ENCODE measurements at places on chromosomes 5 and 9.

- DNase-seq, result no peak
Measured at GRCh38 chr9:76643399-76644117, 120.7 kb upstream of the PCA3 start.

DNA sequence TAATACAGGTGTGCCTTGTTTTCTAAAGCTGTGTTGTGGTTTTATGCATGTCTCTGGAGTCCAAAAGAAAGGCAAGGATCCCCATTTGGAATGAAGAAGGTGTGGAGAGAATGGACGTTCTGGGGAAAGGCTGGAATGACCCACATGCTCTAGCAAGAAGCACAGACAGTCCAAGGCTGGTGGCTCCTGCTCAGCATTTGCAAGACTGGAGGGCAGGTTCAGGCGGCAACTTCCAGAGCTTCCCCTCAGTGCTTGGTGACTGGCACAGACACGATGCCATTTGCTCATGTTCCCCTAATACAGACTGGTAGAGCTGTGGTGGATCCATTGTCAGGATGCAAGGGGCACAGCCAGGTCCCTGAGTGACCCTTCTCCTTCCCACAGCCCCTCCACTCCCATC lies 8.2 kb downstream of the SLC22A4 start:
- no peak for DNase-seq

GRCh38 chr9:15549611-15550010 lies 3.2 kb upstream of the CCDC171 start:
- DNase-seq, result no peak

DNA sequence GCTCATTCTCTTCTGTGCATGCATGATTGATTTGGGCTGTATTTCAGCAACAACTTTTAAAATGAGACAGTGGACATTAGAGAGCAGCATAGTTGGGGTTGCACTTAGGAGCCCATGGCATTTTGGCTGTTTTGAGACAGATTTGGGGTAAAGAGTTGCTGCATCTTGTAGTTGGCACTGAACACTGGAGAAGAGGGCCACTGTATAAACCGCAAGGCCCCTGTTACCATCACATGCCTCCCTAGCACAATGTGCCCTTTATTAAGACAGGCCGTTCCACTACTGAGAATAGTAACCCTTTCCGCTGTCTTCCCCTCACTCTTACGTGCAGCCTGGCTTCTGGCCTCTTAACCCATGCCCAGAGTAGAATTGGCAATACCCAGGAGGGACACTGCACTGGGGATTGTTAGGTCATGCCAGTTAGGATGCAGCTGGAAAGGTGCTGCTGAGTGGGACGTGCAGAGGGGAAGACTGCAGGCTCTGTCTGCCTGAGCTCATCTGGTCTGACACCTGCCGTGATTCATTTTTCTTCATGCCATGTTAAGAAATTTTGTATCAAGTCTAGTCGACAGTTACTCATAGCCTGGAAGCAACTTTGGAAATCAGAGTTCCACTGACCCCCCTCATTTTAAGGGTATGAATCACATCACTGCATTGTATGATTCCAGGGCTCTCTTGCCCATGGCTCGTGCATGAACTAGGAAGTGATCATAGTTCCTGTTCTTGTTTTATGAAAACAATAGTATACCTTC lies 146.9 kb upstream of the DMRT1 start:
- DNase-seq, result no peak

DNA sequence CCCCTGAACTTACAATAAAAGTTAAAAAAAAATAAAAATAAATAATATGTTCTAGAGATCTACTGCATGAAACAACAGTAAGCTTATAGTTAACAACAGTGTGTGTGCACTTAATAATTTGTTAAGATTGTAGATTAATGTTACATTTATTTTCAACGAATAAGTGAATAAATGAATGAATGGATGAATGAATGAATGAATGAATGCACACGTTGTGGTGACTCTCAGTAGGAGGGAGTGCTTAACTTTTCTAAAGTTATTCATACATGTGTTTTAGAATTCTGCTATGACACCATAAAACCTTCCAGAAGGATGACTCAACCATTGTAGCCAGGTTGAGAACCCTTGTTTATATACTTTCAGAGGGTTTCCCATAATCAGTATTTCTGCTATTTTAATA lies 1269.4 kb upstream of the CDH6 start:
- DNase-seq, result no peak

- no peak for DNase-seq
Measured at GRCh38 chr5:78644741-78645300, 3.8 kb downstream of the LHFPL2 start.

- DNase-seq, result no peak
Measured at GRCh38 chr9:134357631-134358025, 31.4 kb downstream of the RXRA start.
